CD4-positive, alpha-beta T cell (primary cell): ENCODE measurements at places on chromosomes 5 and 9.

- no peak for DNase-seq
Observed at GRCh38 chr5:32275396-32275741, 37.4 kb downstream of the MTMR12 start.

- no peak for DNase-seq
Observed at GRCh38 chr5:133825631-133826289, 142.7 kb downstream of the C5orf15 start.

DNA sequence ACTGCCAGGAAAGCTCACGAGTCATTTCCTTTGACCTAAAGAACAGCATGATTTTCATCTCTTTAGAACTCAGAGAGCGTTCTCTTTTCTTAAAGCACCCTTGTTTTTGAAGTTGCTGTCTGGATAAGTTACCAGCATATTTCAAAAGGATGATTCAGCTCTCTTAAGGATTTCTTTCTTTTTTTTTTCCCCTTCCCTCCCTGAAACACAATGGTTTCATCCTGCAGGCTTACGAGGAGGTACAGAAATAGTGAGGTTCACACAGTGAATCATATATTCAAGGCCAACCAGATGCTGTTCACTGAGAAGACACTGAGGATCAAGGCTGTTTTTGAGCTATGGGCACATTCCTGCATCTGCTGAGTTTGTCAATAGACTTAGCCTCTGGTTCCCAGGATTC lies 257.2 kb downstream of the KIF4B start:
- DNase-seq: no peak

DNA sequence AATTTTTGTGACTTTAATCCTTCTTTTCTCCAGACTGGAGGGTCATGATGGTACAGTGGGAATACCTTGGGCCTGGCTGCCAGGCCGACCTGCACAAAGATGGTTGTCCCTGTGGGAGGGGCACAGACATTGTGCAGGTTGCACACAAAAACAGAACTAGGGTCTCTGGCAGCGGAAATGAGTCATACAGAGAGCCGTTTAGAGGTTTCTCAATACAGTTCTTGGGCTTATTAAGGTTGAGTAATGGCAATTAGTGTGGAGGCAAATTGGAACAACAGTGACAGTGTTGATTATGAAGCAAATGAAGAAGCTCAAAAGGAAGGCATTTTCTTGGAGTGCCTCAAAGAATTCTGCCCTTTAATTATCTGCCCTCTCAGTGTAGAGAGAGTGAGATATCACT lies 173.6 kb downstream of the TENT4A start:
- DNase-seq: no peak

GRCh38 chr5:42242210-42242609 lies 181.0 kb upstream of the GHR start:
- DNase-seq: no peak

DNA sequence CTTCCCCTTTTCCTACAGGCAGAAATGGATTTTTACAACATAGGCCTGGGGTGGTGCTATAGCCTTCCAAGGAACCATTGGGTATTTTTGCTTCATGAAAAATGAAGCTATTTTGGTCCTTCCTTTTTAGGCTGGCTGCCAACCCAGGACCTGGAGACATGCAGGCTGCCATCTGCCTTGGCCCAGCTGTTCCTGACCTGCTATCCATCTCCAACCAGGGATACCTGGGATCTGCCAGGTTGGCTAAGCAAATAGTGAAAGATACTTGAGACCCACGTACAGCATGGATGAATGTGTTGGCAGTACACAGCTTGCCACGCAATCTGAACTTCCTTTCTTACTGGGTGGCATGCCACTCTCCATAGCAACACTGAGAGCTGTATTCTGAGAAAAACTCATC lies 31.1 kb downstream of the MRPS27 start:
- no peak for DNase-seq

DNA sequence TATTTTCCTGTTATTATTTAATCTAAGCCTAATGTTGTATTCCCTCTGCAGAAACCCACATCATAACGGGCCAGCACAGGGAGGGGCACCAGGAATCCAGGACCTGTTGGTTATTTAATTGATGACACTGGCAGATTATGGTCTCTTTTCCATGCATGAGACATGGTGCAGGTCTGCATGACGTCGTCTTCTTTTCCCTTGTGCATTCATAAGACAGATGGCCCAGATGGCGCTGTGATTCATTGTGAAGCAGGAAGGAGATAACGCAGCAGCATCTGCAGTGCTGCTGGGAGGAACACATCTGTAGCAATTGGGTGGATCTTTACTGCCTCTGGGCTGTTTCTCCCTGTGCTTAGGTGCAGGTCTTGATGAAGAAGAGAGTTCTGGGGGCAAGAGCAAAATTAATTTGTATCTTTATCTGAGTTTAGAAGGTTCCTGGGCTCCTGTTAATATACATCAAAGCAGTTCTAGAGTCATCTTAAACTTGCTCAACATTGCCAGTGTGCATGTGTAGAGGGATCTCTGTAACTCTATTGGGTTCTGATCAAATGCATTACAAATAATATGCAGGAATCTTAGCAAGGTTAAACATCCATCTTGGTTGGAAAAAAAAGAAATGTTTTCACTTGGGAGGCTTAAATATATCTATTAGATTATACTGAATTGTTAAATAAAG lies 176.1 kb downstream of the PCSK1 start:
- no peak for DNase-seq

DNA sequence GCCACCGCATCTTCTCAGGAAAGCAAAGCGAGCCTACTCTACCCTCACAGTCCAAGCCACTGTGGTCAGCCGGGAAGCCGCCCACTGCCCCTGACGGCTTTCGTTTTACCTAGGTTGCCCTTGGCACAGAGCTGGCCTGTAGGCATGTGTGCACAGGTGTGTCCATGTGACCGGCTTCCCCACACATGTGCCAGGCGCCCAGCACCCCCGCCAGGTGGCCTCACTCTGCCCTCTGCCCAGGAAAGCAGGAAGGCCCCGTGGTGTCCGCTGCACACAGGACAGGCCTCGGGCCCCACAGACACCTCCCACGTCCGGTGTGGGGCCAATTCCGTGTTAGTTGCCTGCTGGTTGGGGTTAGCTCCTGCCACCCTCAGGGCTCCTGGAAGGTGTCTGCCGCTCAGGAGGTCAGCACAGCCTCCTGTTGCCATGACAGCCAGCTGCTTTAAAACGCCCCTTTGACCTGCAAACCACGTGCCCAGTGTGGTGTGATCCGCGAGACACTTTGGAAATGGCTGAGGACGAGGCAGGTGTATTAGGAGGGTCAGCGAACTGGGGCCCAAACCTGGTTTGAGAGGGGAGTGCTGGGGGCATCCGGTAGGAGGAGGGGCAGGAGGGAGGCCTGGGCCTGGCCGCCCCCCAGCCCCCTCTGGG lies 28.7 kb downstream of the TPPP start:
- DNase-seq: no peak

DNA sequence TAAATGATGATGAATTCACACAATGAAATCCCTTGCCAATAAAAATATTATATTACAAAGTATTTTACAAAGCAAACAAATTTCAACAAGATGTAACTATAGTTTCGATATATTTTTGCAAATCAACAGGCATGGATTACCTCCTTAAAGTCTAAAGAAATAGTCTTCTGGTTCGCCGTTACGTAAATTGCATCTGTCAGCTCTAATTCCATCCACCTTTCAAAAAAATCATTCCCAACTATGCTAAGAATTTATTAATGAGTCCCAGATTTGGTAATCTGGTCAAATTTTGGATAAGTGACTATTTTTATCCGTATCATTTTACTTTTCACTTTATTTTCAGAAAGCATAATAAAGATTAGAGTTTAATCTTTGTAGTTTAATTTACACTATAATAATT lies 1984.9 kb downstream of the EFNA5 start:
- DNase-seq: no peak
